ENCODE measurements at places on chromosomes 6 and 20.

DNA sequence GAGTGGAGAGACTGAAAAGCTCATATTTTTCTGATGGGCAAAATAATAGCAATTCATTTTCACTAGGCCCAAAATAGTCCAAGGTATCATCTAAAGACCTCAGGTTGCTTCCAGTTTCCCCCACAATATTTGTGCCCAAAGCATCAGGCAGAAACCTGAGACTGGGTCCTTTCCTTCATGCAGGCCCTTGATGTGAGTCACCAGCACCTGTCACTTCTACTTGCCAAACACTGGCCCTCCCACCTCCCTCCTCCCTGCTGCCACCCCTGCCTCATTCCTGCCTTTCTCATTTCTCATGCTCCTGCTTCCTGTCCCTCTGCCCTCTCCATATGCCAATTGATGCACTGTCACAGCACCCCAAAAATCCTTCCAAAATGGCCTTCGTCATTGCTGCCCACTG, 230.4 kb upstream of the CST7 start:
- DNase-seq = no peak

GRCh38 chr6:36196113-36196879, at the start of gene BRPF3:
TSS of gene BRPF3 (plus strand) at chr6:36196744. CDS start at chr6:36200323, 3,579 bp downstream.
- peak; percentile 18 for DNase-seq

GRCh38 chr6:1364791-1365190, 24.6 kb upstream of the FOXF2 start:
- no peak for DNase-seq

GRCh38 chr6:90297115-90297866, 648 bp upstream of the BACH2 start:
- DNase-seq = no peak

DNA sequence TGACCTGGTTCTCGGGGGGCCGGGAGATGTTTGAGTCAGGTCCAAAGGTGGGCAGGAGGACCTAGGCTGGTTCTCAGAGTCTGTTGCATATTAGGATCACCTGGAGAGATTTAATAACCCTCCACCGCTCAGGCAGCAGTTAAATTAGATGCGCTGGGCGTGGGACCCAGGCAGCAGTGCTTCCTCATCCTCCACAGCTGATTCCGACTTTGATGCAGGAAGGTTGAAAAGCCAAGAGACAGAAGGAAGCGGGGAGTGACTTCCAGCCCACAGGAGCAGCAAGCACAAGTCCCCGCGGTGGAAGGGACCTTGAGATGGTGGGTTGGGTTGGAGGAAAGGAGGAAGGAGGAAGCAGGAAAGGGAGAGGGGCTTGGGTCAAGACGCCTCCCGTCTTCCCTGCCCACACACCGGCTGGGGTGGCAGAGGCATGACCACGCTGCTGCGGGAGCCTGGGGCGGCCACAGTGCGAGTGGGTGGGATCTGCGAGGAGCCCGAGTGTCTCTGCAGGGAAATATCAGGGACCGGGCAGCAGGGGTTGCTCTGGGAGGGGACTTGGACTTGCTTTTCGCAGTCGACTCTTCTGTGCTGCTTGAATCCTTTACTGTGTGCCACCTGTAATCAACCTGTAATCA, 146.0 kb downstream of the PHACTR3 start:
- no peak for DNase-seq

DNA sequence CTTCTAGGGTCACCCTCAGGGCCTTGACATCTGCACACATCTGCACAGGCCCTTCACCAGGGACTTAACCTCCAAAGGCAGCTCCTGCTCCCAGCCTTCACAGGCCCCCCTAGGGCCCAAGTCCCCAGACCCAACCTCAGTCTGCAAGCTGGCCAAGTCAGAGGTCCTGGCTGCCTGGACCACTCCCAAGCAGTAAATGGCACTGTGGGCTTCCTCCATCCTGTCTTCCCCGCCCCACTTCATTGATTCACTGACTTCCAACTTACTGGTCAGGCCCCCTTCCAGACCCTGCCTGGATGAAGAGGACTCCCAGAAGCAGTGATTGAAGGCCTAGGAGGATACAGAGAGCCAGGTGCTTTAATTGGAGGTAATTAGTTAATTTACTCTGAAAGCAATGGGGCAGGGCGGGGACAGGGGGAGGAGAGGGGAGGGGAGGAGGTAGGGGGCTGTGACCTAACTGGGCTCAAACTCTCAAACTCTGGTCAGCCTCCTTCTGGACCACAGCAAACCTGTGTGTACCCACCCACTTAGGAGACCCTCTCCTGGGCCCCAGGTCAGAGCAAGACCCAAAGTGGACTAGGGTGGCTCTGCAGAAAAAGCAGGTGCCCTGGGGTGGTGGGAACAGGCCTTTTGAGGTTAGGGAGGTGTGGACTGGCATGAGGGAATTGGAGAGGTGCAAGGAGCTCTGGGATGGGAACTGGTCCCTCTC, 51.5 kb downstream of the MRPL14 start:
- DNase-seq = no peak

- peak; percentile 44 for DNase-seq
Observed at GRCh38 chr6:121823437-121823851, 388.0 kb downstream of the GJA1 start.

GRCh38 chr6:146381486-146381885, 162.1 kb upstream of the RAB32 start:
- DNase-seq = no peak

DNA sequence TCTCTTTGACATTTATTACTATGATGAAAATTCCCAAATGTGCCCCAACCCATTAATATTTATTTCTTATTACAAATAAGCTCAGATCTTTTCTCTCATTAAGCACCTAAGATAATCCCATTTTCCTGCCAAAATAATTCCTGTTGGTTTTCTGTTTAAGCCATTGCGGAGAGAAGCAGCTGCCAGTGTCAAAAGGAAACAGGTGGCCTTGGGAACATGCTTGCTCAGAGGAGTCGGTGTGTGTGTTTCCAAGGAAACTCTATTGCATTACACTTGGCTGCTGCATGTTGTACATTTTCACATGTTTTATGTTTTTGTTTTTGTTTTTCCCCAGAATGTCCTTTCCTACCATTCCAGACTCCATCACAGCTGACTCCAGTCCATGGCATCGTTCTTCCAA, 56.4 kb downstream of the CD24 start:
- DNase-seq = no peak

DNA sequence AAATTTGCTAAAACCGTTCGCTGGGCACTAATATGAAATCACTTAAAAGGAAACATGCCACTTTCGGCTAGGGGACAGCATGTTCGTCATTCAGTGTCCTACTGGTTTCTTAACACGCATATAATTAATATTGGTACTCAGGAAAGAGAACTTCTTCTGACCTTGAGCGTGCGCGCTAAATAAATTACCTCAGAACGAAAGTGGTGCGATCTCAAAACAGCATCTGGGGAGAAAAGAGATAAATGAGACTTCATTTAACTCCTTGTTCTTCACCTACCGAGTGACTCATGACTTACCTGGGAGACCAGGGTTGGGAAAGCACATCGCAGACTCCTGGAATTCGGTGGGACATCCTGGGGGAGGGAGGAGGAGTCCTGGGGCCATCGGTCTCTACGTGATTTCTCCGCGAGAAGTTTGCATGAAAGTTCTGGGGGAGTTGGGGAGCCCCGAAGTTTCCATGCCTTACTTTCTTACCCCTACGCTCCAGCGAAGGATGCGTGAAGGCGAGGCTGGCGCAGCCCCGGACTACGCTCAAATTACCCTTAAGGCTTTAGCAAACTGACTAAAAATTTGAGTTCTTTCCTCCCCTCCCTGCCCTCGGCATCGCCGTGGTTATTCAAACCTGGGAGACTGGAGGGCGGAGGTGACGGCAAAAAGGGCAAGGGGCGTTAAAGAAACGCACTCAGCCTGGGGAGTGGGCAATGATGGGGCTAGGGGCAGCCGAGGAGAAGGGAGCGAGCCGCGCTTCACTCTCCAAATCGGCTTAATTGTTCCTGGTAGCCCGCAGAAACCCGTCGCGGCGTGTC, 1.1 kb upstream of the BEND6 start:
- no peak for DNase-seq

DNA sequence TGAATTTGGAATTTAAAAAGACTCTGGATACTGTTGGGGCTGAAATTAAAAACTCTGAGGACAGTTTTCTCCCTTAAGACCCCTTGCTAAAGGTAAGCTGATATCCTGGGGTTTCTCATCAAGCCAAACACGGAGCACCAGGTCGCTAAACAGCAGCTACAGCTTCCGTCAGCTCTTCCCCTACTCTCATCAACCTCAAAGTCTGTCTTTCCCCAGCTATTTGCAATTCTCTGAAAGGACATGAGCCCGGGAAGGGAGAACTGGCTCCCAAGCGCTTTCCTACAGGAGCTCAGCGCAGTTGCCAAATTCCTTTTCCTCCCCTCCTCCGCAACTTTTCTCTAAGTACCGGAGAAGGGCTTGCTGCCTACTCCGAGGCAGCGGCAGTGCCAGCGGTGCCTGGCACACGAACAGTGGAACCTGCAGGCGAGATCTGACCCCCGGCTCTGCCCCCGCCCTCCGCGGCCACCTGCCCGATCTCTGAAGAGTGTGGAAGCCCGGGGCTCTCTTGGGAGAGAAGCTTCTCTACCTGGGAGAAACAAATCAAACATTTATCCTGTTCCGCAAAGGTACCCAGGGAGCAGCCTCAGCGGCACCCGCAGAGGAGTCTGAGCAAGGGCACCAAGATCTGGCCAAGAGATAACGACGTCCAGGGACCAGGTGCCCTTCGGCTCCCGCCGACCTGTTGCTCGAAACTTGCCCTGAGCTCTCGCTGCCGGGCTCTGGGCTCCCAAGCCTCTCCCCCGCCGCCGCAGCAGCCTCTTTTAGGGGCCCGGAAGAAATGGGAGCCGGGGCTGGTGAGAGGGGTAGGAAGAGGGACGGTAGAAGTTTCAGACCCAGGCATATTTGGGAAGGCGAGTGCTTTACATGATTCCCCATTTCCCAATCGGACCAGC, 2.2 kb downstream of the CBLN4 start:
- no peak for DNase-seq

GRCh38 chr6:92700411-92700810, 718.9 kb downstream of the EPHA7 start:
- DNase-seq = no peak

- no peak for DNase-seq
Observed at GRCh38 chr20:9565910-9566550, 51.6 kb downstream of the LAMP5 start.
